ENCODE measurements at places on chromosomes 3 and 15. TPM values are rescaled to one million over a fixed set of nuclear protein-coding genes. Genes with fewer than 3 reads are reported as not detected.

FRMD5 gene
- total RNA-seq, result under 0.01 TPM

RBP2 gene
- total RNA-seq, result not detected

NR1I2 gene
- not detected for total RNA-seq

CHRNA7 gene
- under 0.01 TPM for total RNA-seq

CCRL2 gene
- total RNA-seq, result under 0.01 TPM

ELL3 gene
- total RNA-seq, result 0.37 TPM

UROC1 gene
- total RNA-seq, result not detected

FRMD4B gene
- 2.2 TPM for total RNA-seq

Measured in subcutaneous preadipocyte (primary cell).